Stimulated activated CD8-positive, alpha-beta memory T cell treated with anti-CD3 and anti-CD28 coated beads, Interleukin-4, amount 100 ng/mL, for 4 hours (primary cell): ENCODE measurements at places on chromosomes 12 and 14.

- DNase-seq = no peak
Measured at GRCh38 chr12:85894653-85895052, 20.6 kb downstream of the NTS start.

DNA sequence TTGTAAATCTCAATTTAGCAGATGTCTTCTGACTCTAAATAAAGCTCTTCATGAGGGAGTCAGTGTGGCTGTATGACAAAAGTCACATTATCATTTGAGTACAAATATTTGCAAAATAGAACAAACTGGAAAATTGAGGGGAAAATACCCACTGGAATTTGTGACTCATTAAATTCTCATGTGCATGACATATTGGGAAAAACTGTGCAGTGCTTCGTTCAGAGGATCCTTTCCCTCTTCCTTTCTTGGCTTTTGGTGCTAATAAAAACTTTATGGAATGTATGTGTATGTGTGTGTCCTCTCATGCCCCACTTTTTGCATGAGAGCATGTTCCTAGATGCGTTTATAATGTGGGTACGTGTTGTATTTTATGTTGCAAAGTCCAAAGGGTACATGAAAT, 267.8 kb downstream of the KTN1 start:
- no peak for DNase-seq

- no peak for DNase-seq
Measured at GRCh38 chr12:91111366-91112325, at the start of gene LUM. TSS of gene LUM (minus strand) at chr12:91111494. CDS start at chr12:91108979, 2,515 bp downstream.

GRCh38 chr12:51797301-51797700, 51.2 kb downstream of the FIGNL2 start:
- DNase-seq = no peak

GRCh38 chr12:53058674-53059433, 9.0 kb downstream of the TNS2 start:
- DNase-seq = no peak

- DNase-seq = no peak
Measured at GRCh38 chr14:106843951-106844483, 1317.6 kb downstream of the TMEM121 start.

DNA sequence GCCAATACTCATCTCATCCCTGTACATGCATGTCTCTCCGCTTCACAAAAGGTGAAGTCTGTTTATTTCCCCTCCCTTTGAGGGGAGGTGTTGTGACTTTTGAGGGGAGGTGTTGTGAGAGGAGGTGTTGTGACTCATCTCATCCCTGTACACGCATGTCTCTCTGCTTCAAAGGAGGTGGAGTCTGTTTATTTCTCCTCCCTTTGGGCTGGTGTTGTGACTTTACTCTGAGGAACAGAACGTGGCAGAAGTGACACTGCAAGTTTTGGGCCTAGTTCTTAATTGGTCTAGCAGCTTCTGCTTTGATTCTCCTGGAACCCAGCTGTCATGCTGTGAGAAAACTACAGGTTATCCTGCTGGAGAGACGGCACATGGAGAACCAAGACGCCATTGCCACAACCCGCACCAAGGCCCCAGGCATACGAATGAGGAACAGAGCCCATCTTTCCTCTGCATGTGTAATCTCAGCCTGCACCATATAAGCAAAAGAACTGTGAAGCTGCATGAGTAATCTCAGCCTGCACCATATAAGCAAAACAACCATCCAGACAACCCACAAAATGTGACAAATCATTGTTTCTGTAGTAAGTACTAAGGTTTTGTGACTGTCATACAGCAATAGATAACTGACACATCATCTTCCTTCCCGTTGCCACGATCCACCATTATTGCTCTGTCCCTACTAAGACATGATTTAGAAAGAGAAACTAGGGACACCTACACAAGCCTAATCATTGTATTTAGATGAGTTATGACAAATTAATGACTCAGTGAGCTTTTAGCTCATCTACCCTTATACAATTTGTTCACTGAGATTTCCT, 30.0 kb downstream of the GALNT4 start:
- DNase-seq = no peak

DNA sequence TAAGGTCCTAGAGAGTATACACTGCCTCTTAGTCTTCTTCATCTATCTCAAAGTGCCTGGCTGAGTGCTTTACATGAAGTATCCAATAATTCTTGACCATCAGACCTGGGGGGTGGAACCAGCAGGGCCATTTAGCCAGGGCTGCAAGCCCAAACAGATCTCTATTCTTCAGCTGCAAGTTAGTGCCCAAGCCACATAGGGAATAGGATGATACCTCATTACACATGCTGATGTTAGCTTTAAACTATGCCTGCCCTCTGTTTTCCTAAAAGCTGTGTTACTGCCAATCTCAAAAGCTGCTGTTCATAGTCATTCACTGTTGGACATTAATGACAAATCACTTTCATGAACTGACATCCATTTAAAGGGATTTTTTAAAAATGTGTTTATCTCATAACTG, 16.7 kb upstream of the IFNG start:
- DNase-seq = no peak

DNA sequence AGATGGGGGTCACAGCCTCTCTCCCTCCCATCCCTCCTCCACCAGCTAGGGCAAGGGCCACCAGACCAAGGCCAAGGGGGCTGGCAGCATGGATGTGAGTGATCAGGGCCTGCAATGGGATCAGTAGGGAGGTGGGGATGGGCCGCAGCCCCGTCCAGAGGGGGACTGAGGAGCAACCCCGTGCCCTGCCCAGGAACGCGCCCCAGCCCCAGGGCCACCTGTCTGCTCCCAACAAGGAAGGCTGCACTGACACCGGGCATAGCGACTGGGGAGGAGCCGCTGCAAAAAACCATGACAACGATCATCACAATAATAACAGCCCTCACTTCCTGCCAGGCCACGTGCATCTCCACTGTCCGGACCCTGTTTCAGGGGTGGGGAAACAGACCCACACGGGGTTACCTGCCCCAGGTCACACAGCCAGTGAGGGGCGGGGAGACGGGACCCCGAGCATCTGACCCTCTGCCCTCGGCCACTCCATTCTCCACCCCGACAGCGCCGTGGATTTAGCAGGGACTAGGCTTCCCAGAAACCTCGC, 24.3 kb downstream of the NCOR2 start:
- no peak for DNase-seq

DNA sequence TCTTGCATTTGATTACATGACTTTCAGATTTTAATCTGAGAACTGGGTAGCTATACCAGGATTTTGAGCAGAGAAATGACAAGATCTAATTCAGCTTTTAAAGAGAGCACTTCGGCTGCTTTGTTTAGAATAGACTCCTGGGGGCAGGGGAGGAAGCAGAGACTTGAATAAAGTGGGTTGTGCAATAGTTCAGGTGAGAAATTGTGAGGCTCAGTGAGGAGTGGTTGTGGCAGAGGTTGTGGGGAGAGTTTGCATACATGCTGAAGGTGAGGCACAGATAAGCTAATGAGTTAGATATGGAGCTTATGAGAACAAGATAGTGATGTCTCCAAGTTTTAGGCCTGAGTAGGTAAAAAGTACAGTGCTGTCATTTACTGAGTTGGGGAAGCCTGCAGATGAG, 281.4 kb downstream of the FLRT2 start:
- DNase-seq = no peak

DNA sequence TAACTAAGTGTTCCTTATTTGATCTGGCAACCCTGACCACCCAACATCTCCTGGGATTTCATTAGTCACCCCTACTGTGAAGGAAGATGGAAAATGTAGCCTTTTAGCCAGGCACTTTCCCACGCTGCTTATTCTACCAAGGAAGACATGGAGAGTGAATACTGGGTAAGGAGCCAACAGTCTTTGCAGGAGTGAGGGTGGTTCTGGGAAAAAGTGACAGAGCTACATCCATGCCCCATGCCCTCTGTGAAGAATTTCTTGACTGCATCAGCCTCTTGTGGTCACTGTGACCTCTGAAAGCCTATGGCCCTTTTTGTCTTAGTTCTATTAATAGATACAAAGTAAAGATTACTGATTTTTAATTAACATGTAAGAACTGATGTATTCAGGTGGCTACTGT, 196.0 kb upstream of the EEA1 start:
- DNase-seq = no peak

GRCh38 chr12:122245553-122245952, 19.7 kb upstream of the DIABLO start:
- DNase-seq = no peak

GRCh38 chr14:61560323-61560722, 135.0 kb upstream of the HIF1A start:
- DNase-seq = no peak

GRCh38 chr14:33833706-33834465, 117.0 kb downstream of the EGLN3 start:
- DNase-seq = no peak

DNA sequence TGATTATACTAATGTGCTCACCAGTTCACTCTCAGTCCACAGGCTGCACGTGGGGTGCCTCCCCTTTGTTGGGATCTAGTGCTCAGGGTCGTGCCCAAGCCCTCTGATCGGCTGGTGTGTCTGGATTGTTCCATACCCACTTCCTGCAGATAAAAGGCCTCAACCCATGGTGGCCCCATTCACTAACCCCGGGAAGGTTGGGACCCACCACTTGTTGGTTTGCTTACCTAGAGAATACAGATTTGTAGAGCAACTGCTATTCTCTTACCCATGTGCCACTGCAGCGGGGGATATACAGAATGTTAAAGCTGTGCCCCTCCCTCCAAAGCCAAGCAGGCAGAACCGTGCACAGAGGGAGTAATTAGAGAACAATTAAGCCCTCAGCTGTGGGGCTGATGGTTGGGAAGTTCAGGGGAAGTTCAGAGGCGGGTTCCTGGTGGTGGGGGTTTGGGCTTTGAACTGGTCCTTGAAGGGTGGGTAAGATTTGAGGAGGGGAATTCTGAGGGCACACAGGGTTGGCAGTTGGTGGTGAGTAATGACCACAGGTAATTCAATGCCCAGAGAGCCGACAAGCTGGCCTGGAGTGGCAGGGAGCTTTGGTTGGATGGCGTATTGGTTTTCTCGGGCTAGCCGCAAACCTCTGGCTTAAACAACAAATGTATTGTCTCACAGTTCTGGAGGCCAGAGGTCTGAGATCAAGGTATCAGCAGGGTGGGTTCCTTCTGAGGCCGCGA, 68.8 kb downstream of the ADCK1 start:
- no peak for DNase-seq

- no peak for DNase-seq
Measured at GRCh38 chr14:98131406-98131805, 1140.6 kb downstream of the BCL11B start.

DNA sequence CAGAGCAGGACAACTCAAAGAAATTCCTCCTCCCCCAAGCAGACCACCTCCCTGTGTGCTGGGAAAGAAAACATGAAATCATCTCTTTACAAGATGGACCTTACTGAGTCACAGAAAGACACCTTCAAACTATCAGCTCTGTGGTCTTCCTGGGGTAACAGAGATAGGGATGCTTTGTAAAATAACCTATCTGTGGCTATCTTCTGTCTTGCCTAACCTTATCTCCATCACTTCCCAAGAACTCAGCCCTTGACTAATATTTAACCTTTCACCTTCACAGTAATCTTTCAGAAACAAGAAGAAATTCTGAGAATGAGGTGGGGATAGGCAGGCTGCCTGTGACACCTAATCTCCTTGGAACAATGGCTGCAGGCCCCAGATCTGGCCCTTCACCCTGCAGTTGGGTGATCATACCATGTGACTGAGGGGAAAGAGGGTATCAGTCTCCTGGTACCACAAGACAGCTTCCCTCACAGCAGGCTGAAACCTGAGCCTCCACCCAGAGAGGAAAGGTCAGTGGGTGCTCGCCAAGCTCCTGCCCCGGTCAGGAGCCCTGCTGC, 27.4 kb upstream of the CEBPE start:
- no peak for DNase-seq

DNA sequence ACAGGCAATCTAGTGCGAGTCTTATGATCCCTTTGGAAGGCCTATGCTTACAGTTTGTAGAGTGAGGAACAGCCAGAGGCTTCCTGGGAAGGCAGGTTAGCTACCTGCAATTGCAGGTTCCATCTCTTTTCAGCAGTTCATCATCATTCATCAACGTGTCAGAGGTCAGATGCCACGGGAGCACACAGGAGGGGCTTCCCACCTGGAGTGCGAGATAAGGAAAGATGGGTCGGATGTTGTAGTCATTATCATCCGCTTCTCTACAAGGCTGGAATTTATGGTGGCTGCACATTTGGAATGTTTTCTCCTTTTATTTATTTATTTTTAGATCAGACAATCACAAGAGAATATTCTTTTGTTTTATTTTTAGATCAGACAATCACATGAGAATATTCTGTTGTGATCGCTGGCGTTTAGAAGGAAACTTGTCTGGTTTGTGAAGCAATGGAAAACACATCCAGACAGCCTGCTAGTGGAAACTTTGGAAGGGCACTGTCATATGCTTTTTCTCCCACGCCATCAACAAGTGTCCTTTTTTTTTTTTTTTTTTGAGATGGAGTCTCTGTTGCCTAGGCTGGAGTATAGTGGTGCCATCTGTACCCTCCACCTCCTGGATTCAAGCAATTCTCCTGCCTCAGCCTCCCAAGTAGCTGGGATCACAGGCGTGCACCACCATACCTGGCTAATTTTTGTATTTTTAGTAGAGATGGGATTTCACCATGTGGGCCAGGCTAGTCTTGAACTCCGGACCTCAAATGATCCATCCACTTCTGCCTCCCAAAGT, 1.9 kb upstream of the BICD1 start:
- DNase-seq = no peak

GRCh38 chr12:14664434-14665023, 31.9 kb downstream of the GUCY2C start:
- DNase-seq = no peak

DNA sequence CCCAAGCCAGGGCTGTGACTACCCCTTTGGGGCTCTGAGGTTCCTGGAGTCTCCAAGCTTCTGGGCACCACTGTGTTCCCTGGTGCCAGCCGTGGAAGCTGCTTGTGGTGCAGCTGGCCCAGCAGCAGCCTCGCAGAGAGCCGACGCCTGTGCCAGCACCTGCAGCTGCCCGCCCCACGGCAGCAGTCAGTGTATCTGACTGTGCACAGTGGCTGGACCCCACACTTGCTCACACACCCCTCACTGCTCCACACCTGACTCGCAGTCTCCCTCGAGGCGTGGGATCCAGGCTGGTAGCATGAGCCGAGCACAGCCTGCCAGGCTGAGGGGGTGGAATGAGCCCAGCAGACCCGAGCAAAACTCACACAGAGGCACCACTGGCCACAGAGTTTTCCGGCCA, 325.2 kb downstream of the PCNX1 start:
- no peak for DNase-seq

GRCh38 chr14:23174296-23175184, 8.9 kb downstream of the SLC7A8 start:
- DNase-seq = no peak

- DNase-seq = no peak
Measured at GRCh38 chr12:115838952-115839351, 438.5 kb downstream of the MED13L start.
